ENCODE measurements at places on chromosomes 7 and 10.

DNA sequence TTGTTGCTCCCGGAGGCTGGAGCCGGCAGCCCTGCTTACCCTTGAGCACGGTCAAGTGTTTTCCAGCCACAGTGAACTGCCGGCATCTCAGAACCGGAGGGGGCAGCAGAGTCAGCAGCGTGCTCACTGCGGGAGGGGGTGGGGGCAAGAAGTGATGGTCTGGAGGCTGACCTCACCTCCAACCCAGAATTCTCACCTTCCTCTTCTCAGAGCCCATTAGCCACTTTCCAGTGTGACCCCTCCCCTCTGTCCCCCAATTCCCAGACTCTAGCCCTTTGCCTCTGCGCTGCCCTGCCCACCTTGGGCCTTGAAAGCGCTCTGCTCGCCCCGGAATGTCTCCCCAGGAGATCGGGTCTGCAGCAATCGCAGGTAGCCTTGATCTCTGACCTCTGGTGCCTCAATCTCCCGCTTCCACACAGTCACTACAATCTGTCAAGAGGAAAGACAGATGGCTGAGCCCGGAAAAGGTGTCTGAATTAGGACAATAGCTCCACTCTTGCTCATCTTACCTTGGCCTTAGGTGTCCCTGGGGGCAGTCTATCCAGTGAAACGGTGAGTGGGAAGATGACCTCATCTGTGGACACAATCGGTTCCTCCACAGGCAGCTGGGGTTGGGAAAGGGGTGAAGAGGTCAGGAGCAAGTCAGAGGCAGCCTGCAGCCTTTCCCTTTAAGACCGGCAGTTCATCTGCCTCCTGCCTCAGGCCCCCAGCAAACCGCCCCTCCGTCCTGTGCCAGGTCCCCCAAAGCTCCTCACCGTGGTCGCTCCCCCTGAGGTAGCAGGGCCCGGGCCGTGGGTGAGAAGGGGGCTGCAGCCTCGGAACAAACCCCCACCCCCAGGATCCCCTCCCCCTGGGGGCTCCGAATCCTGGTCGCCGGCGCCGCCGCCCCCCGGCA lies 942 bp downstream of the TRAPPC14 start:
- DNase-seq: peak; percentile 37

DNA sequence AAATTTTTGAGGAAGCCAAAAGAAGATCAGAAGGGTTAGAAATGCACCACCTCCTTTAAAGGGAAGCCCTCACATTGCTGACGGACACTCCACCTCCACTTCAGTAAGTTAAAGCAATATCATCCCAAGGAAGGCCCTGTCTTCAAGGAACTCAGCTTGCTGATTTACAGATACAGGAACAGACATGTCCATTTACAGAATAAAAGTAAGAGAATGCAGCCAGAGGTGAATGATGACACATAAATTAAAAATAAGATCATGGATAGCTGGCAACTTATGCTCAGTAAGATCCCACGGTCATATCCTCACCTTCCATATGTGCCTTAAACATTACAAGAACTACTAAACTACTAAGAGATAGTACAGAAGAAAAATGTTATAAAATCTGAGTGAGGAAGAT lies 20.4 kb downstream of the GRB10 start:
- DNase-seq: no peak

DNA sequence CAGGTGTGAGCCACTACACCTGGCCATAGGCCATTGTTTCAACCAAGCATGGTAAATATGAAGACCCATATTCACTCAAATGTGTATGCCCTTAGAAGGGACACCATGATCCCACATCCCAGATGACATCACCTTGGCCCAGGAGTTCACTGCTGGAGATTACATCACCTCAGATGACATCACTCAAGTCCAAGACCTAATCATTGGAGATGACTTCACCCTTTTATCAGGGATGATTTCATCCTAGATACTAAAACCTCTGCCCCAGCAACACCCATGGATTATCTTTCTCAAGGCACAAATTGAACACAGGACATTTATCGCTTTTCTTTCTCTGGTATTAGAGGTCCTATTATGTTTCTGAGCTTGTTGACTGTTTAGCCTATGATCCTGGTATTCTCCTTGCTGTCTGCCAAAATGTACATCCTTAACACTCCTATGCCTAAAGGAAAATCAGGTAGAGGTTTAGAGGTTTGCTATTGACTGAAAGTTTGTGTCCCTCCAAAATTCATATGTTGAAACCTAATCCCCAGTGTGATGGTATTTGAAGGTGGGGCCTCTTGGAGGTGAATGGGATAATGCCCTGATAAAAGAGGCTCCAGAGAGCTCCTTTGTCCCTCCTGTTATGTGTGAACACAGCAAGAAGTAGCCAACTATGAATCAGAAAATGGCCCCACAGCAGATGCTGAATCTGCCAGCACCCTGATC lies 9.8 kb upstream of the CYP2C18 start:
- DNase-seq: no peak

DNA sequence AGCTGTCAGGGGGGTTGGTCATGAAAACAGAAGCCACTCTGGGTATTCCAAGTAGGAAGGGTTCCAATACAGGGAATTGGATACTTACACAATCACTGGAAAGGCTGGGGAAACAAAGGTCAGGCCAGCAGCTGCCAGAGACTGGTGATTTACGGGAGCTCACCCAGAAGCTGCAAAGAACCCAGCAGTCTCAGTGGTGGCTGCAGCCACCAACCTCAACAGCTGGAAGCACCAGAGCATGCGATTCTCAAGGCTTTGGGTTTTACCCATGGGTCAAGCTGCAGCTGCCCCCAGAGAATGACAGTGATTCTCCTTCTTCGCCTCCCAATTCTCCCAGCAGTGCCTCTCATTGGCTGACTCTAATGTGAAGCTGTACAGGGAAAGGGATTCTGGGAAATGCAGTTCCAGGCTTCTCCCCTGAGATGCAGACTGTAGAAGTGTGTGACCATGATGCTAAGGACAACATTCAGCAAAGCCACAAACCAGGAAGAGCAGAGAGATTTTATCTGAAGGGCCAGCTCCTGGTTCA lies 107.2 kb upstream of the TCF7L2 start:
- no peak for DNase-seq

GRCh38 chr10:14838582-14839304 lies 637 bp downstream of the HSPA14 start:
- DNase-seq: peak; percentile 57

- no peak for DNase-seq
Measured at GRCh38 chr7:123755338-123755737, 6.5 kb upstream of the WASL start.

- DNase-seq: no peak
Measured at GRCh38 chr7:29957521-29958310, 31.9 kb downstream of the SCRN1 start.

DNA sequence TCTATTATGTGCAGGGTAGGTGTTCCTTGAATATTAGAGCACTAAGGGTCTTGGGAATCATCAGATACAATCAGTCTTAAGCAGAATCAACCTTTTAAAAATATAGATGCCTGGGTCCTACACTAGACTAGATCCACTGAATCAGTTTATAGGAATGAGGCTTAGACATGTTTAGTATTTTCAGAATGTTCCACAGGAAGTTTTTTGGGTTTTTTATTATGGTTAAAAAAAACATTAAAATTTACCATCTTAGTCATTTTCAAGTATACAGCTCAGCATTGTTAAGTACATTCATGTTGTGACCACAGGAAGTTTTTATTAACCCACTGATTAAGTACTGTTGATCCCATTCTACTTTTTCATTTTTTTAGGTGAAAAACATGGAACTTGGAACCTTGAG lies 135.7 kb downstream of the LCOR start:
- DNase-seq: no peak

- no peak for DNase-seq
Measured at GRCh38 chr7:139720705-139721231, 57.0 kb downstream of the HIPK2 start.

GRCh38 chr7:157445246-157445955 lies 108.6 kb downstream of the DNAJB6 start:
- DNase-seq: no peak

DNA sequence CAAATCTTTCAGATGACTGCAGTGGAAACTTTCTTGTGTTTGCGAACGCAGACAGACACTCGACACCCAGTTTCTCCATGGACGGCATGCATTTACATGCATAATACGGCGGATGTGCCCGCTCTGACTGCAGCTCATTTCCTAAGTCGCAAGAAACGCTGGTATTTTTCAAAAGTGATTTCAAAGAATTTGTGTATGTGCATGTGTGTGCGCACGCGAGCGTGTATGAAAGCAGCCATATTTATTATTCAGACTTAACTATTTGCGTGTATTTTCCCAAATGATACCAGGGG lies 436.5 kb upstream of the MGMT start:
- DNase-seq: no peak

DNA sequence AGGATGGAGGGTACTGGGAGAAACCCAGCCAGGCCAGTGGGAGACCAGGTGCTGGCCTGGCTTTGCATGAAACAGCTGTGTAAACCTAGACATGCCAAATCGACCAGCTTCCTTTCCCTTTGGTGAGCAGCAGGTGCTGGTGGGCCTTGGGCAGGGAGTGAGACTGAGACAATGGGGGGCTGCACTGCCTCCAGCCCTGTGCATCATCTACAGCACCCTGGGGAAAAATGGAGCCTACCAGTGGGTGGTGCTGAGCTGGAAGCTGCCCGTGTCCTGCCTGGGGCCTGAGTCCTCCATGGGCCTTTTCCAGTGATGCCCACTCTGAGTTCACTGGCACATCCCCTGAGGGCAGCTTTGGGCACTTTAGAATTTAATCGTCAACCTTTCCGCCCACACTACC lies 19.2 kb upstream of the DDC start:
- no peak for DNase-seq

DNA sequence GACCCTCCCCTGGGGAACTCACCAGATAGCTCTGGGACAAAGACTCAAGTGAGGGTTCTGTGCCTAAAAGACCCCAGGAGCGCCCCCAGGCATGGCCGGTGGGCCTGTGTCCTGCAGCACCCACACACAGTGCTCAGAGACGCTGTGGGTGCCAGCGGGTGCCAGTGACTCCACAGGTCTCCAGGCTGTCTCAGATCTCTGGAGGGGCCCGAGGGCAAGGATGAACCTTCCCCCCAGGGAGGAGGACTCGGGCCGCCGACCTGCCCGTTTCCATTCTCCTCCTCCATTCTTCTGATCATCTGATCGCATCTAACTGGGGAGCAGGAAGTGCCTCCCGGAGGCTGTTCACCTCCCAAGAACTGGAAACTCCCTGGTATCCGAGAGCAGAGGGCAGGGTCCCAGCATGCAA lies 980 bp downstream of the ADAM8 start:
- DNase-seq: peak; percentile 63

- no peak for DNase-seq
Measured at GRCh38 chr10:70232859-70233108, 445 bp downstream of the PPA1 start.

GRCh38 chr10:103535595-103535994 lies 42.1 kb downstream of the NEURL1 start:
- DNase-seq: no peak

- DNase-seq: peak; percentile 4
Measured at GRCh38 chr10:68900427-68901104, 549 bp upstream of the DDX50 start.

DNA sequence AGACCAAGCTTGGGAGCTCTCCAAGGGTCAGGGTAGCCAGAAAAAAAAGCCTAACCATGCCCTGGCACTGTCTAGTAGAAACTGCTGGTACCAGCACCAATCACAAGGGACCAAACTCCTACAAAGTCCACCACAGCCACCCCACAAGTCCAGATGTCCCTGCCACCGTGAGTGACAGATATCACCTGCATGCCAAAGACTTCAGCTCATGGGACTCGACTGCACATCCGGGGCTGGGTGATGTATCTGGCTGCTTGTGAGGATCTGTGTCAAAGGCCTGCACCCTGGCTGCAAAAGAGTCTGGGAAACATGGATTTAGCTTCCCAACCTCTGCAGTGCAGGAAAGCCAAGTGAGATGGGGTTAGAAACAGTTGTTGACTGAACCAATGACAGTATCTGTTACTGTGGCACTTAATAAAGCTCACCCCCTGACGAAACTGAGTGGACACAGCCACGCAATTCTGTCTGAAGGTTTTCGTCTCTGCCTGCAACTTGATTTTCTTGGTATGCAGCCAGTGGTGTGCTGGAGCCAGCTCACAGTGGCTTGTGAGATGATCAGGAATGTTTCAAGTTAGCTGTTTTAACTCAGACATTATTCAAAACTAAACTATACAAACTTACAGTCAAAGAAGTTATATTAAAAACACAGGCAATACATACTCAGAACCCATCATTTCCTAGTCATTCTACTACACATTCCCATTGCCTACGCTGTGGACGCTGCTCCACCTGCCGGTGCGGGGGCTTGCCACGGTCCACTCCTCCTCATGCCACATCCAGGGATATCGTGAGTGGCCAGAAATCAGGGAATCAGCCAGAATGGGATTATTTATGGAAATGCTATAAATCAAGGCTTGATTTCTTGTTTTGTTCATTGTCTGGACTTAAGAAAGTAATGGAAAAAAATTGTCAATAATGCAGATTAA lies 9.2 kb downstream of the ZNF488 start:
- no peak for DNase-seq

DNA sequence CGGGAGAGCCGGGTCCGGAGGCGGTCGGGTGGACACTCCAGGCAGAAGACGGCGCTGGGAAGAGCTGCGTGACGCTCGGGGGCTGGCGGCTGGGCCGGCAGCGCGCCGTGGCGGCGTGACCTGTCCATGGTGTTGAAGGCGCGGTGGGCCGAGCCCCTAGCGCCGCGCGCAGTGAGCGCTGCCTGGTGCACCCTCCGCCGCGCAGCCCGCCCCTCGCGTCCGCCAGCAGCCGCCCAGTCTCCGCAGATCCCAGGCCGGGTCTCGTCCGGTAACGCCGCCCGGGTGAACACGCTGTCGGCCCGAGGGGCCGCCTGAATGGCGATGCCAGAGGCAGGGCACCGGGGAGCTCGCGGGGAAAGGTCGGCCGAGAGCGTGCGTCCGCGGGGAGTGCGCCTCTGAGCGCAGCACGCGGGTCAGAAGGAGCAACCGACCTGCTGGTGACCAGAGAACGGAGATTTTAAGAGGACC lies 657 bp upstream of the TMEM178B start:
- peak; percentile 10 for DNase-seq

DNA sequence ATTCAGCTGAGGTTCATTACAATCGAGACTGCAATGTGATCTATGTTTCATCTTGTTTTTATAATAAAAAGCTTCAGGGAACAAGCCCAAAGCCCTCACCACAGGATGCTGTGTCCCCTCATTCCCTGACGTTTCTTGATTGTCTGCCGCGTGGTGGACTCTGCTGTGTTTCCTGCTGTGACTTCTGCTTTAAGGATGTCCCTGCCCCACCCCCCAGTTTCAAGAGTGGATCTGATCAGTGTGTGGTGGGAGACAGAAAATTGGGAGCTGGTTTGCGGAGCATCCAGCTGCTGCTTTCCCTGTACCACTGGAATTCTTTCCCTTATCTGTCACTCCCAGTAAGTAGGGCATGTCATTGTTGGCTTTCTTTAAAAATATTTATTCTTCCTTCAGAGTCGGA lies 86.2 kb downstream of the CREM start:
- no peak for DNase-seq

GRCh38 chr7:47697543-47697942 lies 115.6 kb upstream of the TNS3 start:
- no peak for DNase-seq

DNA sequence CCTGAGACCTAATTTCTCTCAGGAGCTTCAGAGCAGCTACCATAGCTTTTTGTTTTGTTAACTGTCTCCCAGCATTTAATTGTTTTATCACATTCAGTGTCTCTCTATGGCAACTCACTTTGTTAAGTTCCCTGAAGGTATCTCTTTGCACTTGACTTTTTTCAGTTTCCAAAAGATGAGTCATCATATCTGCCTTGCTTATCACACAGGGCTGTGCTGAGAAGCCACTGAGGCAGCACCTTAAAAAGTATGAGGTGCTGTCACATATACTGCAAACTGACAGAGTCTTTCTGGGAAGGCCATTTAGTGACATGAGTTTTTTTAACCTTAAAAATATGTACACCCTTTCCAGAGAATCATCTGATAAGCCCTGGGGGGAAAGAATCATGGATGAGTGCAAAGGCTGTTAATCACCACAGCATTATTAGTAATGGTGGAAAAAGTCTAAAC lies 56.8 kb downstream of the PPP1R3C start:
- DNase-seq: no peak

All from germinal center (tissue), 1 donor.